Stimulated activated CD8-positive, alpha-beta memory T cell treated with anti-CD3 and anti-CD28 coated beads, Interleukin-4, amount 100 ng/mL, for 1 hour (primary cell): ENCODE measurements at places on chromosomes 2 and 18.

- no peak for DNase-seq
Measured at GRCh38 chr2:75607988-75608683, 38.4 kb upstream of the MRPL19 start.

- DNase-seq: no peak
Measured at GRCh38 chr18:74183130-74183529, 34.8 kb downstream of the TIMM21 start.

DNA sequence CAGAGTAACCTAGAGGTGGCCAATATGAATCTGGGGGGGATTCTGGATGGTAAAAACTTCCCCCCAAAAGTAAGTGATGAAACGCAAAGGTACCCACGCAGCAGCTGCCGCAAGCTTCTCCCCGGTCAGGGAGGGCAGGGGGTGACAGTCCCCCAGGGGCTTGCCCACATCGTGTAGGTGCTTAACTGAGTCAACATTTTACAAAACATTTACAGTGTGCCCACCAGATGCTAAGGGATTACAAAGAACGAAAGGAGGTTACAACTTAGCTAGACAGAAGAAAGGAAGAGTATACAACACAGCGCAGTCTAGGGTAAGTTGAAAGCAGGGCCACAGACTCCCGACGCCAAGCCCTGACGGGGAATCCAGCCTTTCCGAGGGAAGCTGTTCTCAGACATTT lies 45.6 kb downstream of the LPIN2 start:
- no peak for DNase-seq

DNA sequence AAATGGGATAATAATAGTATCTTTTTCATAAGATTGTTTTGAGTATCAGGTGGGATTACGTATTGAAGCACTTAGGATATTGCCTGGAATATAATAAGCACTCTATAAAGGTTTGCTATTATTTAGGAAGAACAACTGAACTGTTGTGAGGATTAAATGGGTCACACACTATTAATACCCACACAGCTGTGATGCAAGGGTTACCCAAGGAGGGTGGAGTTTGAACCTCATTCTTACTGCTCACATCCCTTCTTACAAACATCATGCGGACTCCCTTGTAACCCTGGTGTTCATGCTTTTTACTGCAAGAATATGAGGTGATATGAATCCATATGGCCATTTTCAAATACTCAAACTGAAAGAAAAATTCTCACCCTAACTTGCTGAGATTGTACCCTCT lies 113.5 kb downstream of the KCTD1 start:
- no peak for DNase-seq

GRCh38 chr2:241976296-241976695 lies 106.8 kb downstream of the RTP5 start:
- no peak for DNase-seq

GRCh38 chr2:210548878-210549384 lies 7.5 kb upstream of the CPS1 start:
- DNase-seq: no peak

- DNase-seq: no peak
Measured at GRCh38 chr2:157677941-157678340, 49.3 kb upstream of the ACVR1C start.

DNA sequence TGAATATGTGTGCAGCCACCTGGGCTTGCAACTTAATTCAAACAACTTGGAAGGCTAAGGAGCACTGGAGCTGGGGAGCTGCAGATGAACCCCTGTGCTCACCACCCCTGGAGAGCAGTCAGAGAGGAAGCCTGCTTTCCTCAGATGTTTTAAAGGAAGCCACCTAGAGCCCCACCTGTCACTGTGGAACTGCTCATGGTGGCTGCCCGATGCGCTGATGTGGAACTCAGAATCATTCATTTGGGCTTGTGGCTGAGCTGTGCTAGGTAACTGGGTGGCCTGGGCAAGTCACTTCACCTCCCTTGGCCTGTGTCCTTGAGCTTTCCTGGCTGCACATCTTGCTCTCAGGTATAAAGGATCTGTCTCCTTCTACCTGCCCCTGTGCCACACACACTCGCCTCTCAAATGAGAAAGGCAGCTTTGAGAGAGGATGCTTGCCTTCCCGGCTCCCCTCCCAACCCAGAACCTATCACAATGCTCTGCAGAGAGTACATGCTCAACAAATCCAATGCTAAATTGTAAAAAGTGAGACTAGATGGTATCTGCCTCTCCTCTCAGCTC lies 41.3 kb downstream of the BCL11A start:
- DNase-seq: no peak

- DNase-seq: peak; percentile 21
Measured at GRCh38 chr2:236512902-236513435, 56.7 kb upstream of the ACKR3 start.

GRCh38 chr2:66443979-66444861 lies 9.3 kb downstream of the MEIS1 start:
- no peak for DNase-seq

GRCh38 chr18:76445275-76445674 lies 49.8 kb downstream of the ZNF516 start:
- DNase-seq: no peak

DNA sequence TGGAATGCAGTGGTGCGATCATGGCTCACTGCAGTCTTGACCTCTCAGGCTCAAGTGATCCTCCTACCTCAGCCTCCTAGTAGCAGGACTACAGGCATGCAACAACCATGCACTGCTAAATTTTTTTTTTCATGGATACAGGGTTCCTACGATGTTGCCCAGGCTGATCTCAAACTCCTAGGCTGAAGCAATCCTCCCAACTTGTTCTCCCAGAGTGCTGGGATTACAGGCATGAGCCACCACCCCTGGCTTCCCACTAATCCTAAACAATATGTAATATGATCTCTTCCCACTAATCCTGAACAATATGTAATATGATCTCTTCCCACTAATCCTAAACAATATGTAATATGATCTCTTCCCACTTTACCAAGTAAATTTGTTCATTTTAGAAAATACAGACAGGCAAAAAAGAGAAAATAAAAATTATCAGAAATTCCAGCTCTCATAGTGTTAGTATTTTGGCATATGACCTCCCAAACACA lies 33.7 kb upstream of the C18orf32 start:
- DNase-seq: no peak

GRCh38 chr2:618422-618990 lies 58.7 kb downstream of the TMEM18 start:
- no peak for DNase-seq

GRCh38 chr18:58148954-58149471 lies 105.0 kb downstream of the NEDD4L start:
- no peak for DNase-seq

DNA sequence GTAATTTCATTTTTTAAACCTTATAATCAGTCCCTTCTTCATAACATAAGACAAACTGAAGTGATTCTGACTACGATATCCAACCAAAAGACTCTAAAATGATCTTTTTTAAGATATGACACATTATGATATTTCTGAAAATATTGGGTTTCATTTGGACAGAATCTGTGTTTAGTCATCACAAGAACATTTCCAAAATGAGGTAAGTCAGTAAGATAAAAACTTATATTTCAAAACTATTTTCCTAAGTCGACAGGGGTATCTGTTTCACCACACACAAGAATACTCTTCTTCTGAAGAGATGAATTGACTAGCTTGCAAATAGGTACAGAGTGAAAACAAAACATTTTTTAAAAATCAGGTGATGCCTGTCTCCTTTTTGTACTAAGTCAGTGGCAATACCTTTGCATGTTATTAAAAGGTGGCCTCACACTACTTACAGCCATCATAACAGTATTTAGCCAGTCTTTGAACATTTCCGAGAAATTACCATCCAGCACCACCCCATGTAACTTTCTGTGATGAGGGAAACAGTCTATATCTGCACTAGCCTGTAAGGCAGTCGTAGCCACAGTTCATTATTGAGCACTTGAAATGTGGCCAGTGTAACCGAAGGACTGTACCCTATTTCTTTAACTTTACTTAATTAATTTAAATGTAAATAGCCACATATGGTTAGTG lies 13.5 kb downstream of the STK39 start:
- no peak for DNase-seq

- no peak for DNase-seq
Measured at GRCh38 chr2:127597984-127598380, 48.0 kb upstream of the GPR17 start.

GRCh38 chr2:28952836-28953211 lies 28.3 kb upstream of the TOGARAM2 start:
- DNase-seq: no peak

GRCh38 chr2:228519561-228519960 lies 338.1 kb upstream of the SPHKAP start:
- DNase-seq: no peak

- no peak for DNase-seq
Measured at GRCh38 chr2:117607202-117607601, 207.3 kb upstream of the DDX18 start.

DNA sequence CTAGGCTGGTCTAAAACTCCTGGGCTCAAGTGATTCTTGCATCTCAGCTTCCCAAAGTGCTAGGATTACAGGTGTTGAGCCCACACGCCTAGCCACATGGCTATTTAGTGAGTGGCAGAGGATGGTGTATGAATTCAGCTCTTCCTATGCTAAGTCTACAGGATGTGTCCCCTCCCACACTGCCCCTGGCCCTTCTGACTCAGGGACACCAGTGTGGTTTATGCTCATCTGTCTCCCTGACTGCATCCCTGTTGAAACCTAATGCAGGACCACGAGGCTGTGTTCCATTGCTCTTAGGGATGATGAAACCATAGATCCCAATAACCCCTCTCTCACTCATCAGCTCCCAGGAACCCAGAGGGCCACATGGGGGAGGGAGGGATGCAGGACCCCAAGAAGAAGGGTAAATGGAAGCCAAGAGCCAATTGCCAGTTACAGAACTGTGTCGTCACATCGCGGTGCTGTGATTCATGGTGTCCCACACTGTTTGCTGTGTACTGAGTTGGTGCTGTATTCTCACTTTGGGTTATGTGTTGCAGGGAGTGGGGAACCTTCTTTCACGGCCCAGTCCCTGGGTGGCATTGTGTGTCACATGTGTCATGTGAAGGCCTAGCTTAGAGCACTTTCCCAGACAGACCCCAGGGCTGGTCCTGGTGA lies 102.9 kb upstream of the HAAO start:
- DNase-seq: no peak

DNA sequence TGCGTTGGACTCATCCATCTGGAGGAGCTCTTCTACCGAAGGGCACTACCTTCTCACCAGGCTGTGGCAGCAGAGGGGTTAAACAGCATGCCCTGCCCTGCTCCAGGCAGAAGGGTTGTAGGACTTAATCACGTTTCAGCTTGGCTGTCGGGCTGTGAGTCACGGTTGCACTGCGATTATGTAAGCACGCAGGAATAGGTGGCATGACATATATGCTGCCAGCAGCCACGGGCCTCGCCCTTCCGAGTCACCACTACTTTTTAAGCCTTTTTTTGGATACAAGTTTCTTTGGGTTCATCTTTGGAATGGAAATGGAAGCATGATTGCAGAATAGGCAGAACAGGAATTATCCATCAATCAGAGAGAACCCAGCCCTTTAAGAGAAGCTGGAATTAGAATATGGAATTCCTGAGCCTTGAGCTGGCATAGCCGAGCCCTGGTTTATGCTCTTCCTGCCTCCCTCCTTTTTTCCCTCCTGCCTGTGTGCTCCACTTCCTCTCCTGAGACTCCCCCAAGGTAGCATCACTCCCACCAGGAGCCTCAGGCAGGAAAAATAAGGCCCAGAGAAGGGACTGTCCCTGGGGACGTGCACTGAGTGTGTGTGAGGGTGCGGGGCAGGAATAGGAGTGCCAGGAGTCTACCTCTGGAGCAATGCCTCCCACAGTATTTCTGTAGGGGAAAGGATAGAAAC lies 86.8 kb downstream of the SEMA4F start:
- DNase-seq: no peak

- DNase-seq: no peak
Measured at GRCh38 chr2:213016166-213016983, 135.0 kb downstream of the IKZF2 start.

DNA sequence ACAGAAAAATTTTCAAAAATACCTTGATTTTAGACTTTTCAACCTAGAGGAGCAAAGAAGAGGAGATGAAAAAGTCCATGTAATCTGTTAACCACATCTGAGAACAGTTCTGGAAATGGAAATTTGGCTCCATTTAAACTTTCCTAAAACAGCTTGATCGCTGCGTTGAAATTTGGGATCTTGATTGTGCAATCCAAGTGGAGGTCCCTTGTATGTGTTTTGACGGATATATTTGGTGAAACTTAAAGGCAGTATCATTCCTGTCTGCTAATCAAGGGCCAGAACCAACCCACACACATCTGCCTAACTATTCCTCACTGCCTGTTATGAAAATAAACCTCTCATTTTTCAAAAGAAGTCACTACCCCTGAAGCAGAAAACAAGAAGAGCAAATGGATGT lies 46.6 kb downstream of the SPATS2L start:
- no peak for DNase-seq

GRCh38 chr2:218332288-218332687 lies 24.4 kb upstream of the CATIP start:
- DNase-seq: no peak

- peak; percentile 17 for DNase-seq
Measured at GRCh38 chr2:237603718-237604362, 13.3 kb upstream of the RAB17 start.

- DNase-seq: no peak
Measured at GRCh38 chr18:70523035-70523791, 234.4 kb downstream of the SOCS6 start.

DNA sequence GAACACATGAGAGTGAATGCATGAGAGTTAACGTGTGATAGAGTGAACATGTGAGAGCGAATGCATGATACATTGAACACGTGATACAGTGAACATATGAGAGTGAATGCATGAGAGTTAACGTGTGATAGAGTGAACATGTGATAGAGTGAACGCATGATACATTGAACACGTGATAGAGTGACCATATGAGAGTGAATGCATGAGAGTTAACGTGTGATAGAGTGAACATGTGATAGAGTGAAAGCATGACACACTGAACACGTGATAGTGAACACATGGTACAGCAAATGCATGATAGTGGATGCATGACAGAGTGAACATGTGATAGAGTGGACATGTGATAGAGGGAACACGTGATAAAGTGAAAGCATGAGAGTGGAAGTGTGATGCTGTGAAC lies 517.9 kb downstream of the EIPR1 start:
- DNase-seq: no peak

DNA sequence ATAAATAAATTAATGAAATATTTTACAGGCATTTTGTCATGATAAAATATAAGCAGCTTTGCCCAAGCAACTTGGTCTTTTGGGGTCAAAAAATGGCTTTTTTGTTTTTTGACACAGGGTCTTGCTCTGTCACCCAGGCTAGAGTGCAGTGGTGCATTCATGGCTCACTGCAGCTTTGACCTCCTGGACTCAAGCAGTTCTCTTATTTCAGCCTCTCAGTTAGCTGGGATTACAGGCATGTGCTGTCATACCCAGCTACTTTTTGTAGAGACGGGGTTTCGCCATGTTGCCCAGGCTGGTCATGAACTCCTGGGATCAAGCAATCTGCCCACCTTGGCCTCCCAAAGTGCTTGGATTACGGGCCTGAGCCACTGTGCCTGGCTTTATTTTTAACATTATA lies 51.0 kb downstream of the ABI2 start:
- DNase-seq: no peak
